ENCODE measurements at places on chromosomes 4 and X.
A peak's percentile ranks its signal among the peaks of the same experiment; 100 is the strongest.

DNA sequence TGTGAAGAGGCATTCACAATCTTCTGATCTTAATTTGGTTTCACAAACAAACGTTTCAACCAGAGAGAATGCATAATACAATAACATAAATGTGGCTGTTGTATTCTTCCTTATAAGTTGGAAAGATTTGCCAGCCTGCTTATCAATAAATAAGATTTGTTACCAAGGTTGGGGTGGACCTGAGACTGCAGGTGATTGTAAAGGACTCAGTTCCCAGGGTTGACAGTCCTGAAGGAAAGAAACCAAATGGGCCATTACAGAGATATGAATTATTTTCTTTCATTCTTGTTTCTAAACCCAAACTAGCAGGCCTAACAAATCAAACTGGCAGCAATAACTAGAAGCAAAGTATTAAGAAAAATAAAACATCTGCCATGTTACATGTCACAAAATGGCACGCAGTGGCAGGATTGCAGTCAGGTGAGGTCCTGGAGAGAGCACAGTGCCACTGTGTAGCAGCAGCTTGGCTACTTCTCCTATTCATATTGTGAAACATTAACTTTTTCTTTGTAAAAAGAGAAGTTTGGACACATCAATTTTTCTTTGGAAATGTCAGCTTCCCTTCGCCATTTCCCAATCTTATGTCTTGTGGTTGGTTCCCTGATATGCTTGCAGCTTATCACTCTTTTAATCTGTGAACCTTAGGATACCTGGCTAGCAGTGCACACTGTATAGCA lies 133.8 kb upstream of the EMCN start:
- no peak overlapping the region for H3K4me3 ChIP-seq
- no peak overlapping the region for H3K27ac ChIP-seq
- no peaks in the 10 kb centered on the region for H3K36me3 ChIP-seq

DNA sequence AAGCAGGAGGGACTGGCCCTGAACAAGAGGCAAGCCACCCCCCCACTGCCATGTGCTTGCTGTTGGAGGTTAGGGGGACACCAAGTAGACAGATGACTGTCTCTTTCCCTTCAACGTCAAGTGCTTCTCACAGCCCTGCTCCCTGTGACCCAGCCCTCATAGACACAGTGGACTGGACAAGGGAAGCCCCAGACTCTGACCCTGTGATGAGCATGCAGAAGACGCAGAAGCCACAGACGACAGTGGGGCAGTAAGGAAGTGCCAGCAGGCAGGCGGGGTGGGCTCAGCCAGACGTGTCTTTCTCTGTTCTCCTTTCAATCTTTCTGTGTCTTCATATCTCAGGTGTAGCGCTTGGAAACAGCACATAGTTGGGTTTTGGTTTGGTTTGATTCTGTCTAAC lies 2.4 kb upstream of the L1CAM start:
- no peak for DNase-seq
- no peaks in the 10 kb centered on the region for H3K36me3 ChIP-seq
- H3K27me3 ChIP-seq = no peaks in the 10 kb centered on the region
- no peak overlapping the region for H3K4me3 ChIP-seq
- no peak overlapping the region for H3K27ac ChIP-seq
- H3K4me1 ChIP-seq = no peaks in the 10 kb centered on the region

GRCh38 chrX:118983513-118983912 lies 9.1 kb downstream of the LONRF3 start:
- no peaks in the 10 kb centered on the region for H3K36me3 ChIP-seq
- DNase-seq = no peak
- no peaks in the 10 kb centered on the region for H3K27me3 ChIP-seq
- H3K4me1 ChIP-seq = no peaks in the 10 kb centered on the region
- no peak overlapping the region for H3K27ac ChIP-seq

GRCh38 chrX:28835991-28836390 lies 248.7 kb downstream of the IL1RAPL1 start:
- H3K27me3 ChIP-seq = no peaks in the 10 kb centered on the region
- H3K36me3 ChIP-seq = peaks cover 4% of the 10 kb centered on the region
- DNase-seq = no peak
- no peak overlapping the region for H3K4me3 ChIP-seq

DNA sequence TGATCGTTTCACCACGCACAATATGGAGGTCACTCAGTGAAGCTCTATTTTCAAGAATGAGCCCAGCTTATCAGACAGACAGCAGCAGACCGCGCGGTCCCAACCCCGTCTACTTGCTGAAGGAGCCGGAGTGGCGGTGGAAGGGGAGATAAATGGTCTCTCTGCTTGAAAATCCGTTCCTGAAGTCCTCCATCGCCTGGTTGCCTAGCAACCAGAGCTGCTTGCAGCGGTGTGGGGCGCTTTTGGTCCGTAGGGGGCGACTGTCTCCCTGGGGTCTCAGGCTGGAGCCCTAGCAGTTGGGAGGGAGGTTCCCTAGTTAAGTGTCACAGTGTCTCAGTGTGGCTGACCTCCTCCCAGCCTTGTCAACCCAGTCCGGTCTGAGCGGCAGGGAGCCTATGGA lies 8.3 kb upstream of the DLG3 start:
- no peaks in the 10 kb centered on the region for H3K4me1 ChIP-seq
- no peak for DNase-seq
- H3K36me3 ChIP-seq = no peaks in the 10 kb centered on the region
- no peak overlapping the region for H3K4me3 ChIP-seq
- H3K27ac ChIP-seq = no peak overlapping the region
- no peaks in the 10 kb centered on the region for H3K27me3 ChIP-seq

DNA sequence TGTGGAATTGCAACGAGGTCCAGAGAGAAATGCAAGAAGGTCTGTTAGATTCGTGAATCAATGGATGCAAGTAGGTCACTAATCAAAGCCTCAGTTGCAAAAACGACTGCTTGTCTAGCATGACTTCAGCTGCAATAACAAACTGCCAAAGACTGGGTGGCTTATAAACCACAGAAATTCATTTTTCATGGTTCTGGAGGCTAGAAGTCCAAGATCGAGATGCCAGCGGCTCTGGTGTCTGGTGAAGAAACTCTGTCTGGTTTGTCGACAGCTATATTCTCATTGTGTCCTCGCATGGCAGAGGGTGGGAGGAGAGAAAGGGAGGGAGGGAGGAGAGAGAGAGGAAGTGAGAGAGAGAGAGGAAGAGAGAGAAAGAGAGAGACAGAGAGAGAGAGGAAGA lies 114.7 kb downstream of the MXRA5 start:
- no peaks in the 10 kb centered on the region for H3K36me3 ChIP-seq
- H3K4me1 ChIP-seq = no peaks in the 10 kb centered on the region
- H3K4me3 ChIP-seq = no peak overlapping the region
- no peak overlapping the region for H3K27ac ChIP-seq

DNA sequence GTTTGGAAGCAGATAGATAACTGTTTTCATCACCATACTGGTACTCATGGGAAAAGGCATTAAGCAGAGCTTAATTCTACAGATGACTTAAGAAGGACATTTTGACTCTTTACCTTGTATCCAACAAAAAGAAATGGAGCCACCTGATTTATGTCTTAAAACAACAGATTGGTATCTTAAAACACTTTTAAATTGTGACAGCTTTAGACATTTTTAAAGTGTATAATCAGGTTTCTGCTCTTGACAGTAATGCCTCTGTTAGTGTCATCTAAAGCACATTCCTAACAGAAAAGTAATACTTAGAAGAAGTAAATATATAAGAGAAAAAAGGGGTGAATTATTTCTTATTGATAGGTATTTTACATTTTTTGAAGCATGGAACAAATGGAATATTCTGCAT lies 55.9 kb downstream of the SPATA4 start:
- no peaks in the 10 kb centered on the region for H3K27me3 ChIP-seq
- no peaks in the 10 kb centered on the region for H3K36me3 ChIP-seq
- no peak overlapping the region for H3K4me3 ChIP-seq
- H3K27ac ChIP-seq = no peak overlapping the region
- no peak for DNase-seq

- H3K36me3 ChIP-seq = no peaks in the 10 kb centered on the region
- no peak overlapping the region for H3K27ac ChIP-seq
- no peak for DNase-seq
- H3K4me1 ChIP-seq = no peaks in the 10 kb centered on the region
Observed at GRCh38 chr4:174018236-174018635, 265.2 kb downstream of the FBXO8 start.

DNA sequence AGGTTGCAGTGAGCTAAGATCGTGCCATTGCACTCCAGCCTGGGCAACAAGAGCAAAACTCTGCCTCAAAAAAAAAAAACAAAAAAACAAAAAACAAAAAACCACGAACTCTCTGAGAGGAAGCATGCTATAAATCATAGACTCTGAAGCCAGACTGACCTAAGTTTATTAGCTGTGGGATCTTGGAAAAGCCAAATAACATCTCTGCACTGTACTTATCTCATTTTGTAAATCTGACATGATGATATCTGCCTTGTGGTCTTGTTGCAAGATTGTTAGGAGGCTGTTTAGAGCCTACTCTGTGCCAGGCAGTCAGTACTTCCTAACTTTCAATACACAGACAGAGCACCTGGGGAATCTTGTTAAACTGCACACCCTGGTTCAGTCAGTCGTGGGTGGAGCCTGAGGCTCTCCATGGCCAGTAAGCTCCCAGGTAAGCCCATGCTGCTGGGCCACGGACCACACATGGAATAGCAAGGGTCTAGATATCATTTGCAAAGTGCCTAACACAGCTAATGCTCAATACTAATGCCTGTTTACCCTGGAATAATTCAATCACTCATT lies 107.6 kb upstream of the SMIM10 start:
- DNase-seq = no peak
- no peak overlapping the region for H3K27ac ChIP-seq

DNA sequence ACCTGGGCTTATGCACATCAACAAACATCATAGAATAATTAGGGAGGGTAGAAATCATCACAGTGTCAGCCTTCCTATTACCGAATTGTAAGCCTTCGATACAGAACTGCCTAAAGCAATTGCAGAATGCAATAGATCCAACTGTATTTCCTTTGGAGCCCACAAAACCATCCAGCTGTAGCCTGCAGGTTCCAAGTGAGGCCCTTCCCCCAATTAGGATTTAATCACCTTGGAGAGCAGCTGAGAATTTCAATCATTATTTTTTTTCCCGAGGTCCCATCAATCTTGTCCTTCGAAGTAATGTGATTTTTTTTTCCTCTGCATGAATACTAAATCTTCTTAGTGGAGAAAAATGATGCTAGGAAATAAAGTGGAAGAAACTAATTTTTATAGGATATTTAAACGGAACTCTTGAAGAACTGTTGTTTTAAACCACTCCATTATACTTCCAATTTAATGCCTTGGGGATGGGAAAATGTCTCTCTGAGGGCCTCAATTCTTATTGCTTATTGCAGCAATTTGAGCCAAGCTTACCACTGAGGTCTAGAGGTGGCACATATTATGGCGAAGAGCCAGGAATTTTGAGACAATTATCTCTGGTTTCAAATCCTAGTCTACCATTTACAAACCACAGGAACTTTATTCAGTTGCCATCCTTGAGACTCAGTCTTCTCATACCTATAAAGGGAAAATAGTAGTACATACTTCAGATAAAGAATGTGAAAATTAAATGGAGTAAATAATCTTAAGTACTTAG lies 953.4 kb upstream of the IGFBP7 start:
- H3K27me3 ChIP-seq = no peaks in the 10 kb centered on the region
- H3K4me3 ChIP-seq = no peak overlapping the region
- no peaks in the 10 kb centered on the region for H3K4me1 ChIP-seq
- H3K36me3 ChIP-seq = no peaks in the 10 kb centered on the region
- no peak for DNase-seq

DNA sequence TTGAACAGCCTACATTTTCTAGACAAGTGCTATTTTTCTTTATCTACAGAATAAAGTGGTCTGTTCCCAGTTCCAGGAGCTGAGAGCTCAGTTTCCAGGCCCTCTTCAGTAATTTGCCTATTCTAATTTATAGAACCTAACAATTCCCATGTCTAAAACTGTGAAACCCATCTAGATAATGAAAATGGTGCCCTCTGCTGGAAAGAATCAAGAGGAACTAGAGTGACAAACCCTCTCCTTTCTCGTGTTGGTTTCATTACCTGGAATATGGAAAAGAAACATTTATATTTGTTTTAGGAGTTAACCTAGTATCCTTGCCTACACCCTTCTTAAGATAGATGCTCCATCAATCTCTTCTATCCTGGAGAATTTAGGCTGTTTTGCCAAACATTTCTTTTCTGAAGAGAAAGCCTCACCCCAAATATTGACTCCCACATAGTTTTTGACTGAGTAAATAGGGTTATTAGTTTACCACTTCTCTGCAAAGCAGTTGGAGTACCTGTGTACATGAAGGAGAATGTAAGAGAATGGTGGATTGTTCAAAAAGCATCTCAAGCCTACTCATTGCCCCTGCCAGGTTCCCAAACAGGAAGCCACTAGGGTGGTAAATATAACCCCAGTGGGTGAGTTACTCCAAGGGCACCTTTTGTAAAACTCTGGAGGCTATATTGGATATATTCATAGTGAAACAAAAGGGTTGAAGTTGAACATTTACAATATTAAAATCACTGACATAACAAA lies 121.6 kb downstream of the RASL11B start:
- H3K4me1 ChIP-seq = no peaks in the 10 kb centered on the region
- no peak overlapping the region for H3K4me3 ChIP-seq
- peak overlapping the region; percentile 60 for H3K27ac ChIP-seq
- H3K36me3 ChIP-seq = no peaks in the 10 kb centered on the region
- no peak for DNase-seq
- no peaks in the 10 kb centered on the region for H3K27me3 ChIP-seq

DNA sequence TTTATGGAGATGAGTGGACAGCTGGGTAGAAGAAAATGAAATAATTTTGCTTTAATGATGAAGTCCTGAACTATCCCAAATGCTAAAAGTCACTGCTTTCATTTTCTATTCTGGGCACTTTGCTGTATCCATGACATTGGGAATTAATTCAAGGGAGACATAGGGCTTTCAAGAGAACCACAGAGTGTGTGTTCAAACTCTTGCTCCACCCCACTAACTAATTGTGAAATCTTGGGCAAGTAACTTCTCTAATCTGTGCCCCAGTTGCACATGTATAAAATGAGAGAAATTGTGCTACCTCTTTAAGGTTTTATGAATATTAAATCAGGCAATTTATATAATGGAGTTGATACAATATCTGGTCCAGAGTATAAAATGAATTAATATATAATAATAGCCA lies 1422.0 kb downstream of the ADGRL3 start:
- no peaks in the 10 kb centered on the region for H3K4me1 ChIP-seq
- H3K27me3 ChIP-seq = no peaks in the 10 kb centered on the region
- H3K36me3 ChIP-seq = no peaks in the 10 kb centered on the region
- H3K27ac ChIP-seq = no peak overlapping the region
- H3K4me3 ChIP-seq = no peak overlapping the region

- H3K27me3 ChIP-seq = no peaks in the 10 kb centered on the region
- DNase-seq = no peak
- H3K4me3 ChIP-seq = no peak overlapping the region
- H3K4me1 ChIP-seq = no peaks in the 10 kb centered on the region
Observed at GRCh38 chrX:31070057-31070468, 1.8 kb downstream of the FTHL17 start.

DNA sequence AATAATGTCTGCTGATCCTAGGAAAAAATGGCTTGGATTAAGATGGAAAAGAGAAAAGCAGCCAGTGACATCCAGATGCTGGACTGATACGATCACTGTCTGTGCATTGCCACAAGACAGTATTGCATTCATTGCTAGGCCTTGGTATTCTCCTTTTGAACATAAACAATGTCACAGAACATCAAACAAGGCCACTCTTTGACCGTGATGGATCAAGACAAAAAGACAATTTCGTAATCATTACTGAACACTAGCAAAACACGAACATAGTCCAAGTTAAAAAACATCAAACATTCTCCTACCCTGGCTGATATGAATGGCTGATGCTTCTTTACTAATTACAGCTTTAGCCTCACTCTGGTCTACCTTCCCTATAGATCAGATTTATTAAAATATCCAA lies 374.1 kb upstream of the CXorf51B start:
- no peaks in the 10 kb centered on the region for H3K4me1 ChIP-seq
- DNase-seq = no peak
- no peak overlapping the region for H3K4me3 ChIP-seq

- H3K27ac ChIP-seq = no peak overlapping the region
- no peaks in the 10 kb centered on the region for H3K4me1 ChIP-seq
- no peaks in the 10 kb centered on the region for H3K27me3 ChIP-seq
Observed at GRCh38 chrX:71870208-71871098, 40.2 kb upstream of the NHSL2 start.

Measured in uterus (tissue), 4 donors.